ENCODE measurements at places on chromosomes 11 and 22.

DNA sequence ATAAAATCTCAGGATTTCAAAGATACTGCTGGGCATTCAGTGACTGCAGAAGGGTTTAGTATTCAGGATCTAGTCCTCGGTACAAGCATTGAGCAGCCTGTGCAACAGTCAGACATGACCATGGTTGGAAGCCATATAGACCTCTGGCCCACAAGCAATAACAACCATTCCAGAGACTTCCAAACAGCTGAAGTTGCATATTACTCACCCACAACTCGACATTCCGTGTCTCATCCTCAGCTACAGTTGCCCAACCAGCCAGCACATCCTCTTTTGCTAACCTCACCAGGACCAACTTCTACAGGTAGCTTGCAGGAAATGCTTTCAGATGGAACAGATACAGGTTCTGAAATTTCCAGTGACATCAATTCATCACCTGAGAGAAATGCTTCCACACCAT lies 156.8 kb downstream of the C11orf91 start:
- no peak for DNase-seq

DNA sequence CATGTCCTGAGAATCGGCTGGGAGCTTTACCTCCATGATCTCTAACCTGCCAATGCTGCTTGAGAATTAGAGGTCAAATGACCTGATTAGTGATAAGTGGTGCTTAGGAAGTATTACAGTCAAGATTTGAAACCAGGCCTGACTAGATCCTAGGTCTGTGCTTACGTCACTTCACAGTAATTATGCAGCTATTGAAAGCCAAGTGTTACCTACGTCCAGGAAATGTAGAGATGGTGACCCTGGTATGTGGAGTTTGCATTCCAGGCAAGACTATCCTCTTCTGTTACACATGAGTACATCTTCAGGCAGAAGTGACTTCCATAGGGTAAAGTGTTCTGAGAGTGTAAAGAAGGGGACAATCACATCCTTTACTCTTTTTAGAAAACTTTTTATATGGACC lies 530.4 kb upstream of the TENM4 start:
- no peak for DNase-seq

GRCh38 chr11:61826930-61827570 lies 1.1 kb upstream of the FADS2 start:
- DNase-seq, result no peak

DNA sequence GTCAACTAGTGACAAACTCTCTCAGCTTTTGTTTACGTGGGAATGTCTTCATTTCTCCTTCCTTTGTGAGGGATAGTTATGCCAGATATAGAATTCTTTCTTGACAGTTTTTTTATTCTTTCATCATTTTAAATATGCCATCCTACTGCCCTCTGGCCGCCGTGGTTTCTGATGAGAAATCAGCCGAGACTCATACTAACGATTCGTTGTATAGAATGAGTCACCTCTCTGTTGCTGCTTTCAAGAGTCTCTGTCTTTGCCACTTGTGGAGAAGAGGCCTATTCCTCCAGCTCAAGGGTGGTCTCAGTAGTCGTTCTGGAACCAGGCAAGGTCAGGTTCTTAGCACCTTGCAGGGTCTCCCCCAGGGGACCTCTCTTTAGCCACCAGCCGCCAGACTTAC lies 8.0 kb downstream of the MYO7A start:
- no peak for DNase-seq

DNA sequence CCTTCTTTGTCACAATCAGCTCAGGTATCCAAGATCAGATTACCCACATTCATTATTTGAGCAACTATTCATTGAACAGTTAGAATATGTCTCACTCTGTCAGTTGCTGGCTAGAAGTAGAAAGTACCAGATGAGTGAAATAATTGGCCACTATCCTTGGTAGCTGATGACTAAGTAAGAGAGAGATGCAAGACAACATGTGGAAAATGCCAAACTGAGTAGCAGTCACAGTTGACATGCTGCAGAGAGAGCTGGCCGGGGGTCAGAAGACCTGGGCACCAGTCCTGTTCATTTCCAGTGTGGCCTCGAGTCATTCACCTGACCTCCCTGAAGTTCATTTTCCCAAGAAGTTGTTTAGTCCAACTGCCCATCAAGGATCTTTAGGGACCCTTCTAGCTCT lies 22.5 kb upstream of the SMIM35 start:
- DNase-seq, result no peak

DNA sequence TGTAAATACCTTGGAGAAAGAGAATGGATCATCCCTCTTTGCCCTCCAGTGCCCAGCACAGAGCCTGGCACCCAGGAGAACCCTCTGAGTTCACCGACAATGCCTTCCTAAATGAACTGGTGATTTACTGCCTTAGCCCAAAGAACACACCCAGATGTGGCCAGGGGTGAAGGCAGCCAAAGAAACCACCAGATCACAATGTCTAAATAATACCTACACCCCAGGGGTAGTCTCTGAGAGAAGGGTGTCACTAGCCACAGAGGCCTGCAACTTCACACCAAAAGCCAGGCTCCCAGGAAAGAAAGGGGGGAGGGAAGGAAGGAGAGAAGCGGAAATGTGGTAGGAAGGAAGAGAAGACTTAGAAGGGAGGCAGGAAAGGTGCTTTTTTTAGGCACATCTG lies 65.7 kb downstream of the RPL27A start:
- DNase-seq, result no peak

GRCh38 chr11:119645018-119645417 lies 84.0 kb downstream of the NECTIN1 start:
- DNase-seq, result no peak

- no peak for DNase-seq
Observed at GRCh38 chr11:15800111-15800800, 556.1 kb downstream of the SOX6 start.

- no peak for DNase-seq
Observed at GRCh38 chr11:119940401-119940976, 197.4 kb downstream of the TRIM29 start.

DNA sequence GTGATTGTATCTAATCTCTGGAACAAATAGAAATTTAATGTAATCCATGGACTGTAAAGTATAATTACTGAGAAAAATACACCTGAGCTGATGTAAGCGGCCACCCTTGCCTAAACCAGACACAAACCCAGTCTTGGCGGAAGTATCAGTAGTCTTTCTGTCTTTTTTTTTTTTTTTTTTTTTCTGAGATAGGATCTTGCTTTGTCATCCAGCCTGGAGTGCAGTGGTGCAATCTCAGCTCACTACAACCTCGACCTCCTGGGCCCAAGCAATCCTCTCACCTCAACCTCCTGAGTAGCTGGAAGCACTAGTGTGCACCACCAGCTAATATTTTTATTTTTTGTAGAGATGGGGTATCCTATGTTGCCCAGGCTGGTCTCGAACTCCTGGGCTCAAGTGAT lies 5.5 kb upstream of the CXCR5 start:
- DNase-seq, result no peak

DNA sequence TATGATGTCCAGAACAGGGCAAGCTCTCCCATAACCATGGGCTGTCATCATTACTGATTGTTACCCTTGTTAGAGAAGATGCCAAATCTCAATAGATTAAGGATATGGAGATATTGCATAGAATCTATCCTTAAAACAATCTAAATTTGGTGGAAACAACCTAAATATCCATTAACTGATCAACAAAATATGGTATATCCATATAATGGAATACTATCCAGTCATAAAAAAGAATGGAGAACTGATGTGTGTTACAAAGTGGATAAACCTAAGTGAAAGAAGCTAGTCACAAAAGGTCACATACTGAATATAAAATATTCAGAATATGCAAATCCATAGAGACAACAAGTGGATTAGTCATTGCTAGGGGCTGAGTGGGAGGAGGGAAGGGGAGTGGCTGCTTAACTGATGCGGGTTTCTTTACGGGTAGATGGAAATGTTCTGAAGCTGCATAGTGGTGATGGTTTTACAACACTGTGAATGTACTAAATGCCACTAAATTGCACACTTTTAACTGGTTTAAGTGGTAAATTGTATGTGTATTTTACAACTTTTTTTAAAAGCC lies 36.1 kb upstream of the SMCO4 start:
- DNase-seq, result no peak

DNA sequence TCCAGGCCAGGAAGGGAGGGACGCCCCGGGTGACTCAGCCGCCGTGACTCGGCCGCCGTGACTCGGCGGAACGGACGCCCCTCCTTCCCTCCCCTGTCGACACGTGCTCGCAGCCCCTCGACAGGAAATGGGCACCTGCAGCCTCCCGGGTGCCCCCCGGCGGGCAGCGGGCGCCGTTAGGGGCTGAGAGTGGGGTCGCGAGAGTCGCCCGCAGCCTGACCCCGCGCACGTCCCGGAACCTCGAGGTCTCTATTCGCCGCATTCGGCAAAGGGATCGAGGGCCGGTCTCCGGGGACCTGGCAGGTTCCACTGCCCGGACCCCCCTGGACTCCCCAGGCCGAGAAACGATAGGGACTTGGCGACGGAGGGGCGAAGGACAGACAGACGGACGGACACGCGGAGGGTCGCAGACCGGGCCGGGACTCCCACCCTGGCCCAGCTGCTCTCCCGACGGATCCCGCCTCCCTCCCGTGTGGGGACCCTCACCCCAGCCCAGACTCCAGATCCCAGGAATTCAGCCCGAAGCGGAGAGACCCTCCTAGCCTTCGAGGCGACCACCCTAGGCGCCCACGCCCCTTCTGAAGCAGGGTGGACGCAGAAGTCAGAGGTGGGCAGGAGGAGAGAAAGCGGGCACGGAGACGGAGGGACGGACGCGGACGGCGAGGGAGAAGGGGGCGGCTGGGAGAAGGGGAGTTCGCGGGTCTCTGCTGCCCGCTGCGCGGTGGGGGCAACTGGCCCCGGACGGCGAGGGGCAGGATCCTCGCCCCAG lies 648 bp downstream of the FOSL1 start:
- peak; percentile 44 for DNase-seq

GRCh38 chr11:8983552-8983951 lies 19.3 kb upstream of the TMEM9B start:
- DNase-seq, result no peak

- no peak for DNase-seq
Observed at GRCh38 chr11:92322225-92322624, 97.6 kb downstream of the FAT3 start.

DNA sequence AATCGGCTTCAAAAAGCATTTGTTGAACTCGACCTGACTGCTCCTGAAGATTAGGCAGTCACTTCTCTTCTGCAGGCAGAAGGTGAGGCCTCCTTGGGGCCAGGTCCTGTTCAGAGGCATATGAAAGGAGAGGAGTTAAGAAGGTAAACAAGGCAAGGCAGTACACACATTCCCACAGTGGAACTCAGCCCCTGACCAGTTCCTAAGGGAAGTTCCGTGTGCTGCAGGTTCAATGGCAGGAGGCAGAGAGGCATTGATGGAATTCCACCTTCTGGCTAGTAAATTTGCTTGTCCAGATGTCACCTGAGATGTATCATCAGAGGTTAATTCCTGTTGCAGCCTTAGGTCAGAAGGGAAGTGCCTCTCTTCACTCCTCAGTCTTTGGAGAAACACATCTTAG lies 337.0 kb upstream of the MTNR1B start:
- no peak for DNase-seq

GRCh38 chr11:19284881-19285280 lies 44.1 kb upstream of the E2F8 start:
- DNase-seq, result no peak

GRCh38 chr11:123796226-123796625 lies 9.9 kb downstream of the OR6M1 start:
- DNase-seq, result no peak

DNA sequence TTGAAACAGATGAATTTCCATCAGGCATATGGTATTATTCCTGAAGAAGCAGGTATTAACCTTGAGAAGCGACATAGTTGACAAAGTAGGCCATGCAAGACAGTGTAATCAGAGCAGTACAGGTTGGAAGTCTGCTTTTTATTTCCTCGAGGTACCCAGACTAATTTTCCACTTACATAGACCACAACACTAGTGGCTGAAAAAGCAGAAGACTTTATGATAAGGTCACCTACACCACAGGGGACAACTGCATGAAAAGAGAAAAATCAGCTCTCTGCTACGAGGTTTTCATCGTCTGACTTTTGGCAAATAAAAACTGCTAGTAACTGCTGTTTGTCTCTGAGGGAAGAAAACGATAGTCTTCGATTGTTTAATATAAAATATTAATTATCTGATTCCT lies 77.5 kb downstream of the CNTN5 start:
- no peak for DNase-seq

GRCh38 chr11:111355956-111356659 lies 23.0 kb downstream of the POU2AF1 start:
- no peak for DNase-seq

GRCh38 chr11:73322382-73323306 lies 14.6 kb downstream of the ARHGEF17 start:
- DNase-seq, result no peak

- DNase-seq, result no peak
Observed at GRCh38 chr11:13826505-13827278, 135.8 kb upstream of the SPON1 start.

GRCh38 chr11:135074397-135074998 lies 662.5 kb upstream of the B3GAT1 start:
- no peak for DNase-seq

DNA sequence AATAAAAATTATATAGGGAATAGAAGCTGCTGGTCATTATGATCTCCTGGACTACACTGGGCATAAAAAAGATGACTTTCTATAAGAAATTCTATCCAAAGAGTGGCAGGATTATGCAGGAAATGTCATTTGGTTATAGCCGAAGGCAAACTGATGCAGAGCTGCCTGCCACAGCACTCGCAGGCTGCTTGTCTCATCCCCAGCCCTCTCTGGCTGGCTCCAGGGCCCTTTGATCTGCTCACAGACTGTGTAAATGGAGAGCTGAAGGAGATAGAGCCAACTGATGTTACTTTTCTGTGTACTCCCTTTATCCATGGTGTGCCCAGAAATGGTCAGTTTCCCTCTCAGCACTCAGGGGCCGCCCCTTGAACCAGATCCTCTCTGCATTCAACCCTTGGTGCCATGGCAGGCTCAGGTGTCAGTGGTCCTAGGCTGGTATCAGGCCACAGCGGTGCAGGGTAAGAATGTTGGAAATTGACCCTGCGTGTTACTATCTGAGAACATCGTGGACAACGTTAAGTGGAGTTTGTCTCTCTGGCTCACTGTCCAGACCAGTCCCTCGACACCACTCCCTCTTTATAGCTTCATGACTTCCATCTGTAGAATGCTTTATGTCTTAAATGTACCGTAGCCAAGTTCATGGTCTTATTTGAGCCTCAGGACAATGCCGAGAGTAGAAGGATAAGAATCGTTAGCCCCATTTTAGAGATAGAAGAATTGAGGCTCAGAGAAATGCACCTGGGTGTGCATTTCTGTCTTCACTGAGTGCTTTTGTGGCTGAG lies 27.8 kb downstream of the TEAD1 start:
- DNase-seq, result no peak

DNA sequence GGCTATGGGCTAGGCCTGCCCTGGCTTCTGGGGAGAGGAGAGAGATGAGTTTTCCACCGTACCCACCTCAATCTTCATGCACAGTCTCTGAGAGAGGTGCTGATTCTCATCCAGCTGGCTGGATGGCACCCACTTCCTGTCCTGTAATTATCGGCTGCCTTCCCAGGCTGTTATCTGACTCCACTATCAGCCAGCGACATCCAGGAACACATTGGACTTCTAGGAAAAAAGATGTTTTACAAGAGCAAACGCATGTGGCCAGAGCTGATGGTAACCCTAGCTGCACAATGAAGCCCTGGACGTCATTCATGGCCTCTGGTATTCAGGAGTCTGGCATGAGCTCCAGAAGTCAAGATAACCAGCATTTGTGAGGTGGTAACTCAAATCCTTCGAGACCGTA lies 137.4 kb downstream of the EHF start:
- no peak for DNase-seq

All from effector memory CD4-positive, alpha-beta T cell (primary cell).